ENCODE measurements at places on chromosomes 12 and 14.
A peak's percentile ranks its signal among the peaks of the same experiment; 100 is the strongest.

DNA sequence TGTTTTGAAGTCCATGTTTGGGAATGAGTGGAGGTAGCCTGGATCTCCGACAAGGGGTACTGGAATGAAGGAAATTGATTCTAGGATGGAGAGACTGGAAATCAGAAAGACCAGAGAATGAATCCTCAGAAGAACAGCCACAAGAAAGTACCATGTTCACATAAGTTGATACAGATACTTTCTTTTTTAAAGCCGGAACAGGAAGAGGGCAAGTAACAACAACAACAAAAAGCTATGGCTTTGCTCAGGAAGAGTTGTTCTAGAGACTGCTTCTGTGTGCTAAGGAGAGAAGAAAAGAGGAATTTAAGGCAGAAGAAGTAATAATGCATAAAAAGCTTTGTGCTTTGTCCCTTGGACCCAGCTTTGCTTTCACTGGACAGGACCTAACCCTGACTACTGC, 6.2 kb downstream of the TC2N start:
- DNase-seq: no peak

DNA sequence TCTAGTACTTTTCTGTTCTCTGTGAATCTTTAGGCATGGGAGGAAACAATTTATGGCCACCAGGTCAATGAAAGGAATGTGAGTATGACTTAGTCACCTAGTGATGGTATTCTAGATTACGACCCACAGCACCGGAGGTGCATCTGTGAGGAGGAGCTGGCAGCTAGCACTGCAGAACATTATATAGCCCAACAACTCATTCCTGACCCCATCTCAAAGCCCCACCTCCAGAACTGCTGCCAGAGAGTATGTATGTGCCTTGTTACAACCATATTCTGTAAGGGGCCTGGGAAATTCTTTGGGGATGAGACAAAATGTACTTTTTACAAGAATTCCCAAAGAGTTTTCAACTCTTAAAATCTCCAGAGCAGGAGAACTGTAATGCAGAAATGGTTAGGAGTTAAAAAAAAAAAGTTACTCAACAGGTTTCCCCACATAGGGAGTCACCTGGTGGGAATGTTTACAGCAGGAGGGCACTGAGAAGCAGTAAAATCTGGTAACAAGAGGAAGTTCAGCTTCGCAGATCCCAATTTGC, 34.9 kb upstream of the CERS5 start:
- no peak for DNase-seq

GRCh38 chr12:124636138-124636978, 68.9 kb upstream of the NCOR2 start:
- peak; percentile 63 for DNase-seq

DNA sequence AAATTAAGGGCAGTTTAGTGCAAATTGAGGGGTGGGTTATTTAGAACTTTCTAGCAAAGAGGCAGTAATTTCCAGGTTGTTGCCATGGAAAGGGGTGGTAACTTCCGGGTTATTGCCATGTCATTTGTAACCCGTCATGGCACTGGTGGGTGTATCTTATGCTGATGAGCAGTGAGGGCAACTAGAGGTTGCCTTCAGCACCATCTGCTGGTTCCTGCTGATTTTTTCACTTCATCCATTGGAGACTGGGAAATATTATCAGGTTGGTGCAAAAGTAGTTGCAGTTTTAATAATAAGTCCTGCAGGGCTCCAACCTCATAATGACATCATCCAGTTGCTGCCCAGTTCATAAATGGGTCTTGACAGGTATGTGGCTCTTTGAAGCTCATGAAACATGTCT, 24.4 kb upstream of the SERPINA4 start:
- DNase-seq: peak; percentile 50

GRCh38 chr12:96064271-96064670, 28.9 kb upstream of the LTA4H start:
- DNase-seq: no peak

Data from RKO (cell line).